ENCODE measurements at places on chromosomes 7 and 10. TPM values are rescaled to one million over a fixed set of nuclear protein-coding genes. Genes with fewer than 3 reads are reported as not detected.

Gene EBF3
- not detected for total RNA-seq

- H3K4me3 ChIP-seq, result no peak overlapping the region
- DNase-seq, result peak; percentile 67
- H3K27me3 ChIP-seq, result no peaks in the 10 kb centered on the region
- H3K4me1 ChIP-seq, result no peaks in the 10 kb centered on the region
These were observed 120.1 kb downstream of the ELAPOR2 start for GRCh38 chr7:86939197-86939814.

Gene MNX1
- total RNA-seq, result 3.6 TPM

Gene PRKAR1B
- 28.2 TPM for total RNA-seq

GRCh38 chr7:98085674-98086073, 21.0 kb upstream of the LMTK2 start:
- no peak for DNase-seq
- H3K36me3 ChIP-seq, result no peaks in the 10 kb centered on the region
- no peak overlapping the region for H3K4me3 ChIP-seq
- peaks cover 14% of the 10 kb centered on the region for H3K4me1 ChIP-seq
- no peaks in the 10 kb centered on the region for H3K27me3 ChIP-seq

Gene TLL2
- not detected for total RNA-seq

Gene CLDN3
- total RNA-seq, result 0.31 TPM

GRCh38 chr7:28037220-28038010, 143.2 kb downstream of the JAZF1 start:
- H3K4me3 ChIP-seq, result no peak overlapping the region
- no peaks in the 10 kb centered on the region for H3K27me3 ChIP-seq
- H3K27ac ChIP-seq, result no peak overlapping the region
- peaks cover 9% of the 10 kb centered on the region for H3K4me1 ChIP-seq

GRCh38 chr10:79981450-79982361, 32.8 kb upstream of the SFTPD start:
- H3K36me3 ChIP-seq, result no peaks in the 10 kb centered on the region
- H3K27ac ChIP-seq, result no peak overlapping the region
- peak overlapping the region; percentile 63 for H3K4me3 ChIP-seq
- no peaks in the 10 kb centered on the region for H3K27me3 ChIP-seq

GRCh38 chr7:112995059-112995824, 91.4 kb downstream of the GPR85 start:
- no peak for DNase-seq
- no peaks in the 10 kb centered on the region for H3K27me3 ChIP-seq
- no peaks in the 10 kb centered on the region for H3K4me1 ChIP-seq
- H3K4me3 ChIP-seq, result no peak overlapping the region
- H3K27ac ChIP-seq, result no peak overlapping the region
- H3K36me3 ChIP-seq, result no peaks in the 10 kb centered on the region

- no peaks in the 10 kb centered on the region for H3K36me3 ChIP-seq
- DNase-seq, result no peak
- H3K4me3 ChIP-seq, result no peak overlapping the region
- peaks cover 16% of the 10 kb centered on the region for H3K4me1 ChIP-seq
- no peak overlapping the region for H3K27ac ChIP-seq
These were observed 78.7 kb downstream of the ATXN7L1 start for GRCh38 chr7:105797652-105798051.

DNA sequence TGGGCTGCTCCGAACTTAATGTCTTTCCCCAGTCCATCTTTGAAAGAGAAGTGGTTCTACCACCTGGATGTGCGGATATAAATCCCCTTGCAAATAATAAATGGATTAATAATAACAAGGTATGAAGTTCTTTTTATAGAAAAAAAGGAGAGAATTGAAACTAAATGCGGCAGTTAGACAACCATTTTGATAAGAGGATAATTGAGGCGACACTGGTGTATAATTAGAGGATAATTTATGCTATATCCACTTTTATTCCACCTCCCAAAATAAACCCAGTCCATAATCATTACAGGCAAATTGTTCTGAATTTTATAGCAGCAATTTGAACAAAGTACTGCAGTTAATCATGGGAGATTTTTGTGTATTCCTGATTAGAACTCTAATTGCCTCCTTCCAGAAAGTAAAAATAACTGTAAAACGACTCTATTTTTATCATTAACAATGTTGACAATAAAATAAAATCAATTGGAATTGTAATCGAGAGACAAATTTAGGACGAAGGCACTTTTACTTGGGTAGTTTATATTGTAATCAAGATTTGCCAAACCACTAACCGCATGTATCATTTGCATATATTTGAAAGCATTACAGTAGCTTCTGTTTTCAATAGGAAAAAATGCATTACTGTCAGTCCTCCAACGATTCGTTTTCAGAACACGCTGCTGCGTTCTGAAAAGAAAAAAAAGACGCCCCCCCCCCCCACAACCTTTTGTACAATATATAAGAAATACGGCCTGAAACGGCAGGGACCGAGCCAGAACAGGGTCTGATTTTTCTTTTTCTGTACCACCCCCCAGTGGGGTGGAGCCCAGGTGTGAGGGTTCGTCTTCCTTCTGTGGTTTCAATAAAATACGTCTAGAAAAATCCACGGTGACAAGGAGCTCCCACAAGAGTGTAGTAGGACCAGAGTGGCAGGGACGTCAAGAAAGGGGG, 838 bp upstream of the DLX6 start:
- no peaks in the 10 kb centered on the region for H3K27me3 ChIP-seq
- H3K36me3 ChIP-seq, result peaks cover 4% of the 10 kb centered on the region
- no peak for DNase-seq

DNA sequence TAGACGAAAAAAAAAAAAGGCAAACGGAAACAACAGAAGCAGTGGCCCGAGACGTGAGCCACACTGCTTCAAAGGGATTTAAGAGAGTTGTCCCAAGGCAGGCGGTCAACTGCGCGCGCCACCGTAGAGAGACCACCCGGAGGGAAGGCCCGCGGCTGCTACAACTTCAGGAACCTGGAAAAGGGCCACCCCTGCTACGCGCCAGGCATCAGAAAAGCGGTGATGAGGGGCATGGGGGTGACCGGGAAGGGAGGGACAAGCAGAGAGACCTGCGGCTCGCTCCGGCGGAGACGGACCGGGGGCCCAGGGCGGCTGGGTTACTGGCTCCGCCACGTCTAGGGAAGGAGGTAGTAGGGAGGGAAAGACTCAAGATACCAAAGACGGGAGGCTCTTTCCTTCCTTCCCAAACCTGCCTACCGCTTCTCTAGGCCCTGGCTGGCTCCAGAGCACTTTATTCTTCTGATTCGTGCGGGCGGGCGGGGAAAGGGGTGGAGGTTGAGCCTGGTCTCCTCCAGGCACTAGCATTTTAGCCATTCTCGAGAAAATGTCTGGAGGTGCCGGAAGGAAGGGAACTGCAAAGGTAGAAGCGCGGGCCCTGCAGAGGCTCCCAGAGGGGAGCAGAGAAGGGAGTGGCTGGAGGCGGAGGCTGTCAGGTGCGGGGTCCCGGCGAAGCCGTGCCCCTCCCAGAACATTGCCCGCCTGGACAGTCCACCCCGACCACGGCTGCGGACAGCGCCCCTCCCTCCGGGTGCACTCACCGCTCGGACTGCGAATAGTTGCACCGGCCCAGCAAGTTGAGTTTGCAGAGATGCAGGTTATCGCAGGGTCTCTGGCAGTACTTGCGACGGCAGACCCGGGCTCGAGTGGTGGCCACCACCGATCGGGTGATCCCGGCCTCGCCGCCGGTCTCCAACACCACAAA, 993 bp downstream of the ZC3HAV1 start:
- DNase-seq, result no peak
- H3K27me3 ChIP-seq, result no peaks in the 10 kb centered on the region
- no peaks in the 10 kb centered on the region for H3K36me3 ChIP-seq
- peak overlapping the region; percentile 91 for H3K27ac ChIP-seq

DNA sequence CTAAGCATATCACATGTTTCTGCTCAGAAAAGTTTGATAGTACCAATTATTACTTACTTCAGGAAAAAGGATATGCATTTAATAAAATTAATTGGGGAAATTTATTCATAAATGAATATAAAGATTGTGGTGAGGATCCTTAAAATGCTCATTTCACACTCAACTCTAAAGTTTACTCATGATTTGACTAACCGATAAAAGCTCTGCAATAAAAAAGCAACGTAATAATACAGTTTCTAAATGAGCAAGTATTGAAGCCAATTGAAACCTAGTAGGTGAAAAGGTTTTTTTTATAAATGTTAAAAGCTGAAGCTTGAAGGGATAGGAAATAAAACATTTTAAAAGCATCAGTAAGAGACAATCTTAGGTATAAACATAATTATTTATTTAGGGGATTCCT, 308.3 kb upstream of the STEAP1 start:
- H3K4me1 ChIP-seq, result no peaks in the 10 kb centered on the region
- H3K36me3 ChIP-seq, result no peaks in the 10 kb centered on the region

Gene OR6B1
- not detected for total RNA-seq

DNA sequence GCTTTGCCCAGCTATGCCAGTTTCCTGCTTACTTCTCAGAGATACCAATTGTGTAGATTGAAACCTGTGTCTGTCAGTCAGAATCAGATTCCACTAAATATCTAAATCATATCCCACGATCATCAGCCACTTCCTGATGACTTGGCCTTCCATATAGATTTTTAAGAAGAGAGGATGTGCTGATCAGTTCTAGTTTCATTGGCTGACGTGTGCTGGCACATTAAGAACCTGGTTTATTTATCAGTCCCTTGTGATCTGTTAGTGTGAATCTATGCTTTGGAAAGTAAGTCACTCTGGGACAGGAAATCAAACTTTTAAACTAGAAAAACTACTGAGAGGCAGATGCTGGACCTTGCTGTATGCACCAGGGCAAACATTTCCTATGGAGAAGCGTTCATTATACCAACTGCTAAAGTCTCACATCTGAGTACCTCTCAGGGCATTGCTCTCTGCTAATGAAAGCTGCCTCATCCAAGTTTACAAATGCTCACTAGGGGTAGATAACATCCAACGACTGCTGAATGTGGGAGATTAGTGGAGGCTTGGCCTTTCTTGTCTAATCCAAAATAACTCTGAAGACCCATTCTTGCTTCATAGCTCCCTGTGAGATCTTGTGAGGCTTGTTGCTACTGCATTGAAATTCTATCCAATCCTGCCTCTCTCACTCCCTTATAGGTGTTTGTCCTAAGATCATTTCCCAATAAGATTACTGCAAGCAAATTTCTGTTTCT, 109.1 kb downstream of the ARL4A start:
- no peaks in the 10 kb centered on the region for H3K36me3 ChIP-seq
- no peak for DNase-seq
- no peak overlapping the region for H3K4me3 ChIP-seq
- H3K27me3 ChIP-seq, result no peaks in the 10 kb centered on the region

Gene AVL9
- 48.0 TPM for total RNA-seq

Gene TMEM60
- 26.9 TPM for total RNA-seq

DNA sequence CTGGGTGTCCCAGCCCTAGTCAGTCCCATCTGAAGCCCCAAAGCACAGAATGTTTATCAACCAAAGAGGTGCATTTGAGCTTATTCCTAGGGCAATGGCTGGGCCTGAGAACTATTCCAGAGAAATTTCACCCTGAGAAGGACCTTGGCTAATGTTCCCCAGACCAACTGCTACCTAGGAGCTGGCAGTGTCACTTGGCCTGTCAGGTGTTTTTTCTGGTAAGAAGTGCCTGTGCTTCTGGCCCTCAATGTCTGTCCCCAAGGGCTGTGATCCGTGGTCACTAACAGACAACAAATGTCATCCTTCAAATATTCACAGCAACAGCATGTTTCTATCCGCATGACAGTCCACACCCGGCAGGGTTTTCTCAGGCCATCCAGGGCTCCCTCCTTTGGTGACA, 209.3 kb upstream of the FRMD4A start:
- H3K27me3 ChIP-seq, result no peaks in the 10 kb centered on the region
- DNase-seq, result no peak
- H3K4me3 ChIP-seq, result no peak overlapping the region
- H3K4me1 ChIP-seq, result peaks cover 34% of the 10 kb centered on the region
- peaks cover 4% of the 10 kb centered on the region for H3K36me3 ChIP-seq

Gene MAT1A
- 101 TPM for total RNA-seq

DNA sequence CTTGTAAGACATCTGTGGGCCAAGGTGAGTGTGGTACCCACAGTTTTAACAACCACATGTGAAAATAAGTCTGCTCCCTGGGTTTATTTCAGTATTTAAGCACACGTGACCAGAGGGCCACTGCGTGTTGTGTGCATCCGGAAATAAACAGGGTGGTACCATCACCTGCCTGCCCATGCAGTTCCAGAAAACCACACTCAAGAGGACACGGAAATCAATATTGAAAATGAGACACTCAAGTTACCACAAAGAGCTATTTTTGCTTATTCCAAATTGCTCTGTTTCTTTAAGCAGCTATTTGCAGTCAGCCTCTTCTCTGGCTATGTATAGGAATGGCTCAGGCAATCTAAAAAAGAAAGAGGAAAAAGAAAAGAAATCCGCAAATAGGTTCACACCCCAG, 71.8 kb upstream of the LOXL4 start:
- peaks cover 21% of the 10 kb centered on the region for H3K27me3 ChIP-seq
- no peaks in the 10 kb centered on the region for H3K36me3 ChIP-seq
- no peak overlapping the region for H3K27ac ChIP-seq
- DNase-seq, result no peak
- no peaks in the 10 kb centered on the region for H3K4me1 ChIP-seq

DNA sequence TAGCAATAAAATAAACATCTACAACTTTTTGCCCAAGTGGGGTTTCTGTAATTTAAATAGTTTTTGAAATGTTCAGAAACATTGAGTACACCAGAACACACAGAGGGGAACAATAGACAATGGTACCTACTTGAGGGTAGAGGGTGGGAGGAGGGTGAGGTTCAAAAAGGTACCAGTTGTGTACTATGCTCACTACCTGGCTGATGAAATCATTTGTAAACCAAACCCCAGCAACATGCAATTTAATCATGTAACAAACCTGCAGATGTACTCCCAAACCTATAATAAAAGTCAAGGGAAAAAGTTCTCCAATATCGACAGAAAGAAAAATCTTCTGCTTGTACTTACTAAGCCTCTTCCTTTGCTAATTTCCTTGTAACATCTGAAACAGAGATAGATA, 4.2 kb upstream of the TES start:
- H3K36me3 ChIP-seq, result no peaks in the 10 kb centered on the region
- peaks cover 10% of the 10 kb centered on the region for H3K27me3 ChIP-seq
- no peak overlapping the region for H3K27ac ChIP-seq
- DNase-seq, result no peak
- peaks cover 11% of the 10 kb centered on the region for H3K4me1 ChIP-seq
- no peak overlapping the region for H3K4me3 ChIP-seq

- no peak overlapping the region for H3K27ac ChIP-seq
- H3K27me3 ChIP-seq, result no peaks in the 10 kb centered on the region
- H3K4me3 ChIP-seq, result no peak overlapping the region
- no peaks in the 10 kb centered on the region for H3K36me3 ChIP-seq
- peaks cover 7% of the 10 kb centered on the region for H3K4me1 ChIP-seq
These were observed 182.3 kb downstream of the SNX13 start for GRCh38 chr7:17758008-17758407.

DNA sequence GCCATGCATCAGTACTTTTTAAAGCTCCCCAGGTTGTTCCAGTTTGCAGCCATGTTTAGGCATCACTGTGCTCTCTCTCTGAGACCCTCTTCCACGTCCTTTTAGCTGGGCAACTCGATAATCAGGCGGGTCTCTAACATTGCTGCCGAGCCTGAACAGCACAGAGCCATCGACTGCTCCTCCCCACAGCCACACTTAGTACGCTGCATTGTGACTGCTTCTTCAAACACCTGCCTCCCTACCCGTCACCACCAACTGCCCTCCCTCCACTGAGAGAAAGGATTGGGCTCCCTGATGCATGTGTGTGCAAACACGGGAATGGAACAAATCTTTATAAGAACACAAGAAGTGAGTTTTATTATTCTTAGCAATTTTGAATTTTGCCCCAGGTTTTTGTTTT, 11.4 kb upstream of the TACR2 start:
- no peak overlapping the region for H3K27ac ChIP-seq
- H3K4me3 ChIP-seq, result no peak overlapping the region
- peaks cover 7% of the 10 kb centered on the region for H3K27me3 ChIP-seq
- H3K36me3 ChIP-seq, result no peaks in the 10 kb centered on the region
